Stimulated activated CD8-positive, alpha-beta memory T cell treated with anti-CD3 and anti-CD28 coated beads, Interleukin-2, amount 100 ng/mL, for 1 hour (primary cell): ENCODE measurements at places on chromosomes 7 and 10.

DNA sequence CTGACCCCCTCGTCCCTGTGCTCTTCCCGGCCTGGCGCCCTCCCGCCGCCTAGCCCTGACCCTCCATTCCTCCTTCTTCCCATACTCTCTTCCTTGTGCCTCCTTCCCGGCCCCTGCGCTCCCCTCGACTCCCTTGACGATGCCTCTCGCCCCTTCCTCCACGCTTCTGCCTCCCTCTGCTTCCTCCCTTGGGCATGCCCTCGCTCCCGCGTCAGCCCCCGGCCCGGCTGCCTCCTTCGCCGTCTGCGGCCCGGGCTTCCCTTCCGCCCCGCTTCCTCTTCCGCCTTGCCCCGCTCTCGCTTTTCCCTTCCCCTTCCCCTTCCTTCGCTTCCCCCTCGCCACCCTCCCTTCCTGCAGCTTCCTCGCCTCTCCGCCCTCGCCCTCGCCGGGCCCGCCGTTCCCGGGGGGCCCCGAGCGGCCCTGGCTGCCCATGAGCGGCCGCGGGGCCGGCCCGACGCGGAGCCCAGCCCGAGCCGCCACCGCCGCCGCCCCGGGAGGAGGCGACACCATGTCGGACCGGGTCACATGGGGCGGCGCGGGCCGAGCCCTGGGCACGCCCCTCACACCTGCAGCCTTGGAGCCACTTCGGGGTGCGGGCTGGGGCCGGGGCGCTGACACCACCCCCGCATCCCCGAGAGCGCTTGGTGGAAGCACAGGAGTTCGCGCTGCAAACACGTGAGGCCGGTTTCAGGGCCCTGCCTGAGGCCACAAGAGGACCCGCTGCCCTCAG is at the start of gene FBXW4:
FBXW4 (minus strand) TSS at position 497 of the 730 bp plus-strand sequence; CDS start at position 432, 65 bp downstream.
- DNase-seq: peak; percentile 53

GRCh38 chr7:49324707-49325106 is 400.4 kb downstream of the CDC14C start:
- DNase-seq: no peak

- no peak for DNase-seq
These were observed 163.4 kb downstream of the RAPGEF5 start for GRCh38 chr7:22193450-22193983.

DNA sequence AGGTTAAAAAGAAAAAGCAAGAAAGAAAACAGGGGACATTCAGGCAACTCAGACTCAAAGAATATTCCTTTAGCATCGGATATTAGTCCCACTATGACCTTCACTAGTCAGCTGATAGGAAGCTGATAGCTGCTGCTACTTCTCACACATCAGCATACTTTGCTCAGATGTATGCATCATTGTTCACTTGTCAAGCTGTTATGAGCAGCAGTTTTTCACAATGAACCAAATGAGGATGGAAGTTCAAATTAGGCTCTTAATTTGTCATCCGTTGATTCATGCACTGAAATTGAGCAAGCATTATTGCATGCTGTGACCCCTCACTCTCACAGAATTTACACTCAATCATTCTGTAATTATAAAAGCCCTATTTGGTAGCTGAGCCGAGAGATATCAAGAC is 257.7 kb downstream of the SNX13 start:
- no peak for DNase-seq

DNA sequence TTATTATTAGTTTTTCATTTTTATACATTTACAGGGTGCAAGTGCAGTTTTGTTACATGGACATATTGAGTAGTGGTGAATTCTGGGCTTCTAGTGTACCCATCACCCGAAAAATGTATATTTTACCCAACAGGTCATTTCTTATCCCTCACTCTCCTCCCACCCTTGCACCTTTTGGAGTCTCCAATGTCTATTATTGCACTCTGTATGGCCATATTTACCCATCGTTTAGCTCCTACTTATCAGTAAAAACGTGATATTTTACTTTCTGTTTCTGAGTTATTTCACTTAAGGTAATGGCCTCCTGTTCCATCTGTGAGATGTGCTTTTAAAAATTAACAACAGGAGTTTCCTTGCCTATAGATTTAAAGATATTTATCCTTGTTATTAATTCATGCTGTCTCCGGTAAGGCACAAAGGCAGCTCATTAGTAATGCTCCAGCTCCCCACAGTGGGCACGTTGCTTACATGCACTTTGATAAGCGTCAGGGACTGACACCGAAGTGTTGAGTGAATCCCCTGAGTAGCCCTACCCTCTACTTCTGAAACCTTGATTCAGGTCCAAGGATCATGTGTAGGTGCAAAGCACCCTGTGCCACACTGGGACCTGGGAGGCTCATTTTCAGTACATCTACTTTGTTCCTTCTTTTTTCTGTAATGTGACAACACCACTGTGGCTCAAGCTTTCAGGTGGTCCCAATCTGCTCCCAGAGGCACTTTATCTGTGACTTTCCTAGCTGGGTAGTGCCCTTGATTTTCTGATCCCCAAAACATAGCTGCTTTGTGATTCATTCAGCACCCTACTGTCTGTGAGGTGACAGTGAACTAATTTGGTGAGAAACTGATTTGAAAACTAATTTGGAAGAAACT is 27.3 kb downstream of the HYAL4 start:
- no peak for DNase-seq

DNA sequence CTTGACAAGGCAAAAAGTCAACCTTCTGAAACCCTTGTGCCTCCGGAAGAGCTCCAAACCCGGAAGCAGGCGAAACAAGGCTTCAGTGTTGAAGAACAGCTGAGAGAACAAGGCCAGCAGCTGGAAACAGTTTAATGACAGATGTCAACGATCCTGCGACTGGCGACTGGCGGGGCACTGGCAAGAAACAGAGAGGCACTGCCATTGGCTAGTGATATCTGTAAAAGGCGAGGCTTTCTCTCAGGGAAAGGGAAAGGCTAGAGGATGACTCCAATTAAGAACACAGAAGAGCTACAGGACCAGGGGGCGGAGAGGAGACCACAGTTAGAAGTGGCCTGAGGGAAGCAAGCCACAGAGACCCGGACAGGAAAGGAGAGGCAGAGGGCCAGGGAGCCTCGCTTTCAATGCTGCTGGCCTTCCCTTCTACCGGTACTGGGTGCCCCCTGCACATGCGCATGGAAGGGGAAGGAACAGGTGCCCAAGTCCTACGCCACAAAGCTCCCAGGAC is 19.4 kb downstream of the ITGB1 start:
- DNase-seq: no peak

DNA sequence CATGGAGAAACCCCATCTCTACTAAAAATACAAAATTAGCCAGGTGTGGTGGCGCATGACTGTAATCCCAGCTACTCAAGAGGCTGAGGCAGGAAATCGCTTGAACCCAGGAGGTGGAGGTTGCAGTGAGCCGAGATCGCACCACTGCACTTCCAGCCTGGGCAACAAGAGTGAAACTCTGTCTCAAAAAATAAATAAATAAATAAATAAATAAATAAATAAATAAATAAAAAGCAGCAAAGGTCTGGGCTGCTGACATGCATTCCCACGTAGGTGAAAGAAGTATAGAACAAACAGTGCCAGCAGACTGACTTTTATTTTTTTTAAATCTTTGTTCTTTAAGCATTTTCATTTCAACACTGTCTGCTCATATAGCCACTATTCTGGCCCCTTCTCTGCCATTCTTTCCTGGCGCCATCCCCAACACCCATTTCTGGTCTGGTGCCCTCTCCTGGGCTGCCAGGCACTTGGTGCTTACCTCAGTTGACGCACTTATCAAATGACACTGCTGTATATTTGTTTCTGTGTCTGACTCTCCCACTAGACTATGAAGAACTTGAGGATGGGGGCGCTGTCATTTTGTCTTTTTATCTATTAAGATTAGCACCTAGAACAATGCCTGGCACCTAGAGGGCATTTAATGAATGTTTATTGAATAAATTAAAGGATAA is 15.6 kb downstream of the FAM107B start:
- DNase-seq: no peak

GRCh38 chr7:115009736-115010440 is 88.0 kb downstream of the MDFIC start:
- DNase-seq: no peak
